ENCODE measurements at places on chromosomes 5 and 9.
A peak's percentile ranks its signal among the peaks of the same experiment; 100 is the strongest.

DNA sequence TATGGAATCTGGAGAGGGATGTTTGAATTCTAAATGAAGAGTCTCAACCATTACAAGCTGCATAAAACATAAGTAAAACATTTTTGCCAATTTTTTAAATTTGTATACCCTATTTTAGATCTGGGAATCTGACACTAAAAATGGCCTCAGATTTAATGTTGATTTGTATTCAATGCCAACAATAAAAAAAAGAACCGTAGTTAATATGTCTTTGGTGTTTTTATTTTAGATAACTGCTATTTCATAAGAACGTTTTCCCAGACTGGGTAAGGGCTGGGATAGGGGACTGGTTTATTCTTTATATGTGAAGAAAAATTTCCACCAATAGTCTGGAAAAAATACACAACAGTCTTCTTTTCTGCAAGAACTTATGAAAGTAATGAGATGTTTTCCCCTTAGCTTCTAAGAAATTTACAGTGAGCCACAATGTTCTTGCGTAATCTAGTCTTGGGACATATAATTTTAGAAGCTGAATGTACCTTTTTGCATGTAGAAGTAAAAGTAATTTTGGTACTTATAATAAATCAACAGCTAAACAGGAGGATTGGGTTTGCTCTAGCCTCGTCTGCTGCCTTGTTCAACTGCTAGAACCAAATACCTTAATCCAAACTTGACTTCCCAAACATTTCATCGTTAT, 244.6 kb upstream of the EFNA5 start:
- no peak for DNase-seq

- DNase-seq = no peak
Measured at GRCh38 chr9:127223266-127223665, 41.3 kb upstream of the GARNL3 start.

DNA sequence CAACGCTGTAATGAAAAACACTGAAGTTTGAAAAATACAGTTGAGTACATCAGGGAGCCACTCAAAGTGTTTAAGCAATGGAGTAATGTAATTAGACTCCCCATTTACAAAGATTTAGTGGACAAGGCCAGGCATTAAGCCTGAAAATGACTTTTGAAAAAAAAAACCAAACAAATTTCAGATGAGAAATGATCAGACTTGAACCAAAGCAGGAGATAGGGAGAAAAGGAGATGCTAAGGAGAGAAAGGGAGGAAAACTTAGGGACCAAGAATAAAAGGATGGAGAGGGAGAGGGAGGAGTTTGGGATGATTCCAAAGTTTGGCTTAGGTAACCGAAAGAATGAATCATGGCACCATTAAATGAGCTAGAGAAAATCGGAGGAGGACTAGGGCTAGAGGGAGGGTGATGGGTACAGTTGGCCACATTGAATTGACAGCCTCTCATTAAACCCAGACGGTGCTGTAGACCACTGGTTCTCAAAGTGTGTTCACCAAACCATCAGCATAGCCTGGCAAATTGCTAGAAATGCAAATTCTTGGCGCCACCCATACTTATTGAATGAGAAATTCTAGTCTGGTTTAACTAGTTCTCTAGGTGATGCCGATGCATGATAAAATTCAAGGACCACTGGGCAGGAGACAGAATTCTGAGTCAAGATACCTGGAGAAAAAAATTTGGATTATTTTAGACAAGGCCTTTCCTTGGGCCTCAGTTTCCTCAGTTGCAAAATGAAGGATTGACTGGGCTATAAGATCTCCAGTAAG, 6.2 kb upstream of the CPEB4 start:
- DNase-seq = no peak

- DNase-seq = no peak
Measured at GRCh38 chr5:143494162-143494561, 90.7 kb upstream of the NR3C1 start.

DNA sequence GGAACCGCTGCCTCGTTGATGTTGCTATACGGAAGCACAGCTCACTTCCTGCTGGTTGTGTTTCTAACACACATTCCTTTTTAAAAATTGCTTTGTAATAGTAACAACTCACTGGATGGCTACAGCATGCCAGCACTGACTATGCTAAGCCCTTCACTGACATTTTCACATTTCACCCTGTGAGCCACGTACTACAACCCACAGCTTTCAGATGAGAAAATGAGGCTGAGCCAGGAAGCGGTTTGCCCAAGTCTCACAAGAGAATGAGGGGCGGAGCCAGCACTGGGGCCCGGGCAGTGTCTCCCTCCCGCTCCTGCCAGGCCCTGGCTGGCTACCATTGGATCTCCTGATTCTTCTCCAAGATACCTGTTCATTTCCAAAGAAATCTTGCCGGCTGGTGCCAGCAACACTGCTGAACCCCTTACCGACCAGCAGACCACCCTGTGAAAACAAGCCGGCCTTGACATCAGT, 38.3 kb downstream of the FAM78A start:
- DNase-seq = peak; percentile 33

DNA sequence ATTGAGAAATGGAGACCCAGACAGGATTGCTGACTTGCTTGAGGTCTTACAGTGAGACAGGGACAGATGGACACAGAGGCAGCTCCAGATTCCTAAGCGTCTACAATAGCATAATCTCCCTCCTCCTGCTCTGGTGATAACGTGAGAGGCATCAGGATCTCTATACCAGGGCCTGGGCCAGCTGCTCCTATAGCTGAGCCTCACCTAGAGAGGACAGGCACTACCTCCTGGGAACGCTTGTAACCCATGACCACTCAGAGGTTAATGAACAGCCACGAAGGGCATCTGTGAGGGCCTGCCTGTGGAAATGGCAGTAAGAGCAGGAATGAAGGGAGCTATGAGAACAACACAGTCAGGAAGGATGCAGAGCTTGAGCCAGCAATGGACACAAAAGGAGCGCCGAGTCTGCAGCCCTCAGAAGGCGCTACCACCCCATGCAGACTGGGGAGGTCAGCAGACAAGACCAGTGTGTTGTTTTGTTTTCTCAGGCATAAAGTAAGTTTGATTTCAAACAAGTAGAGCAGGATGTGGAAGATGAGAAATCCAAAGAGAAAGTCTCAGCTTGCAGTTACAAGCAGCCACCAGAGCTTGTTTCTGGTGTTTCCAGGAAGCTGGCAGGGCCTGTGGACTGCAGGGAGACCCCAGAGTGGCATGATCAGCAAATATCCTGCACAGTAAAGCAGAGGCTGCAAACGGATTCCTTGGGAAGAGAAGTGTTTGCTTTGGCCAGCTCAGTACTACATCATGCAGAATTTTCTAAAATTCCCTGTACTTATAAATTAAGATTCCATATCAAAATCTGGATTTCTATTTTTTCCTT, 17.4 kb downstream of the ANKS6 start:
- DNase-seq = no peak
